ENCODE measurements at places on chromosomes 16 and 17. TPM values are rescaled to one million over a fixed set of nuclear protein-coding genes. Genes with fewer than 3 reads are reported as not detected.

- H3K36me3 ChIP-seq = no peaks in the 10 kb centered on the region
- H3K4me1 ChIP-seq = peaks cover 1% of the 10 kb centered on the region
- H3K27me3 ChIP-seq = no peaks in the 10 kb centered on the region
- DNase-seq = no peak
- no peak overlapping the region for H3K27ac ChIP-seq
Measured at GRCh38 chr17:21075739-21076085, 32.9 kb upstream of the USP22 start.

DNA sequence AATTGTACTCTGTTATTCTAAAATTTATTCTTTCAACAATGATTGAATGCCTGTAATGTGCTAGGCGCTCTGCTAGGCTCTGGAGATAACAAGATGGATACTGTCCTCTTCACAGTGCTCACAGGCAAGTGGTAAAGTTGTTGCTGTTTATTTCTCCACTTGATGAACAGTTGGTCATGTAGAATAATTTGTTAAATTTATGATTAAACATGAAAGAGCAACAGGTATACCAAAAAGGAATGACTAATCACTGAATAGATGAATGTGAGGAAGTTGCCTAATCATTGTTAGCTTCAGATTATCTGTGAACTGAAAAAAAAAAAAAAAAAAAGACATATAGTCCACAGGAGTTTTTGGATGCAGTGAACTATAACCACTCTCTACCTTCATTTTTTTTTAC, 62.3 kb downstream of the NFATC3 start:
- no peak overlapping the region for H3K27ac ChIP-seq
- H3K4me3 ChIP-seq = no peak overlapping the region
- no peaks in the 10 kb centered on the region for H3K36me3 ChIP-seq

DNA sequence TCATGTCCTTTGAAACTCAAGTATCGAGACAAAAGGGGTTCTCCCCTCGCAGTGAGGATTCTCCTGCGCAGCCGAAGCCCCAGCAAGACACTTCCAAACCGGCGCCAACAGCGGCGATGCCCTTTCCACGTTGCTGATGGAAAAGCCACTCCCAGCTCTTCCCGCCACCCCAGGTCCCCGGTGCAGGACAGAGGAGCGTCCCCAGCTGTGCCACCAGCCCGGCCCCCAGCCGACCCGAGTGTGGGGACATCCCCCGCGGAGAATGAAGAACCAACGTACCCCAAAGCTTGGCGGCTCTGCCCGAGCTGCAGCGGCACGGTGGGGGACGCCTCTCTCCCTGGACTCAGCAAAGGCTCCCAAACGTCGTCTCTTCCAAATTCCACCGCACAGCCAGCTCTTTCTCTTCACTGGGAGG, 573 bp downstream of the CHST6 start:
- no peak for DNase-seq
- H3K36me3 ChIP-seq = no peaks in the 10 kb centered on the region
- H3K27me3 ChIP-seq = no peaks in the 10 kb centered on the region
- H3K27ac ChIP-seq = no peak overlapping the region

GRCh38 chr17:347309-347899, 5.2 kb downstream of the RPH3AL start:
- no peaks in the 10 kb centered on the region for H3K36me3 ChIP-seq
- H3K4me1 ChIP-seq = peaks cover 30% of the 10 kb centered on the region
- H3K27me3 ChIP-seq = no peaks in the 10 kb centered on the region
- DNase-seq = no peak
- H3K4me3 ChIP-seq = no peak overlapping the region
- H3K27ac ChIP-seq = no peak overlapping the region

DNA sequence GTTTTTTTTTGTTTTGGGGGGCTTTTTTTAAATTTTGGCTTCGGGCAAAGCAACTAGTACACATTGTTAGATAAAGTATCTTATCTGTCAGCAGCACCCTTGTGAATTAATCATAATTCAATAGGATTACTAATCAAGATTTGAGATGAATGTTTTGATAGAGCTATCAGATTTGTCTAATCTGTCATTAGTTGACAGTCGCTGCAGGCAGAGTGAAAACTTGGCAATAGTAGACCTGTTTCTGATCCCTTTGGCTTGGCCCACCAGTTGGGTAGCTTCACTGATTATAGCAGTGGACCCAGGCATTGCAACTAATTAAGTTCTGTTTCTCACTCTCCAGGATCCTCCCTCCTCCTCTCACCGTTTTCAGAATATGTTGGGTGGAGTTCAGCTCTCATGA, 258.6 kb downstream of the IRX3 start:
- no peaks in the 10 kb centered on the region for H3K36me3 ChIP-seq
- no peaks in the 10 kb centered on the region for H3K27me3 ChIP-seq
- no peak for DNase-seq
- no peaks in the 10 kb centered on the region for H3K4me1 ChIP-seq
- no peak overlapping the region for H3K4me3 ChIP-seq
- no peak overlapping the region for H3K27ac ChIP-seq

GRCh38 chr17:27733773-27734172, 66.6 kb downstream of the NOS2 start:
- H3K27ac ChIP-seq = no peak overlapping the region
- H3K4me3 ChIP-seq = no peak overlapping the region
- no peak for DNase-seq

DNA sequence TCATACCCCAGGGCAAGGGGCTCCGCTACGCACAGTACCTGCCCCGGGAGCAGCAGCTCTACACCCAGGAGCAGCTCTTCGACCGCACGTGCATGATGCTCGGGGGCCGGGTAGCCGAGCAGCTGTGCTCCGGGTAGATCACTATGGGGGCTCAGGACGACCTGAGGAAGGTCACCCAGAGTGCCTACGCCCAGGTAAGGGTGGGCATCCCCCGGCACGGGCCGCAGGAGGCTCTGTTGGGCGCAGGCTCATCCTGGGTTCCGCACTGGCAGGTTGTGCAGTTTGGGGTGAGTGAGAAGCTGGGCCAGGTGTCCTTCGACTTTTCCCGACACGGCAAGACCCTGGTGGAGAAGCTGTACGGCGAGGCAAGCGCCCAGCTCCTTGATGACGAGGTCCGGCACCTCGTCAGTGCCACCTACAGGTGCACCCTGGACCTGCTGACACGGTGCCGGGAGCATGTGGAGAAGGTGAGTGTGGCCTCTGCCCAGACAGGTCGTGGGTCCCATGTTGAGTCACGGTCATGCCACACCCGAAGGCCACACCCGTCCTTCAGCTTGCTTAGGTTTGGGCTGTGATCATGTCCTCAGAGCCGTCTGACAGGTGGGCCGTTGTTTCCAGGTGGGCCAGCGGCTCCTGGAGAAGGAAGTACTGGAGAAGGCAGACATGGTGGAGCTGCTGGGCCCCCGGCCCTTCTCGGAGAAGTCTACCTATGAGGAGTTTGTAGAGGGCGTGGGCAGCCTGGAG, 19.3 kb downstream of the DBNDD1 start:
- no peaks in the 10 kb centered on the region for H3K27me3 ChIP-seq
- no peaks in the 10 kb centered on the region for H3K36me3 ChIP-seq

DNA sequence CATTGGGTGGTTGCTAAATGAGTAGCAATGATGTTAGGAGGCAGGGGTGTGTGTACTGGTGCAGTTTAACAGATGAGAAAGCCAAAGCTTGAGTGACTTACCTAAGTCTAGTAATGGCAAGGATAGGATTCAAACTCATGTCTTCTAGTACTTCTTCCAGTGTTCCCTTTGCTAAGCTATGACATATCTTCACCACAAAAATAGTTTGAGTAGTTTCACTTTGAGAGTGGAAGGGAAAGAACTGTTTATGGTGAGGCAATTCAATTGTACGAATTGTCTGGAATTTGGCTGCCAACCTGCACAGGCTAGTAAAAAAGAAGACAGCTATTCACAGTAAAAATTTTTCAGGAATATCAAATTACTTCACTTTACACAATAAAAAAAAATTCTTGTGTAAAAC, 138.0 kb downstream of the NLK start:
- no peaks in the 10 kb centered on the region for H3K36me3 ChIP-seq
- H3K27me3 ChIP-seq = no peaks in the 10 kb centered on the region
- no peaks in the 10 kb centered on the region for H3K4me1 ChIP-seq
- DNase-seq = no peak

DNA sequence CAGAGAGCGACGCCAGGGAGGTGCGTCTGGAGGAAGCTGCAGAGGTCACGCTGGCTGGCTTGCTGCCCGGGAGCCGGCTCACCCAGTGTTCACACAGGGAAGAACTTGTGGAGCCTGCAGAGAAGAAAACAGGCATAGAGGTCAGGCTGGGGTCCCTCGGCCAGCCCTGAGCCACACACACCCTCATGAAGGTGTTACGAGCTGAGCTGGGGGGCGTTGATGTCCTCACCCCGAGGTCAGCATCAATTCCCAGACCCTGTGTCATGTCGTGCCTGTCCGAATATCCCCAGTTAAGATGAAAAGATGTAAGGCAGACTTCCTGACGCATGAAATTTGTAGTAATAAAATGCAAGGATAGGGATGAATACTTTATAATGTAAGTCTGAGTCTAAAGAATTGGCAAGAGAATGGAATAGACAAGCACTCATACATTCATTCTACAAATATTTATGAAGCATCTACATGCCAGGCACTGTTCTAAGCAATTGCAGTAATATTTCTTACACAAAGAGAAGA, 77.1 kb downstream of the USP31 start:
- no peaks in the 10 kb centered on the region for H3K36me3 ChIP-seq
- H3K4me1 ChIP-seq = peaks cover 5% of the 10 kb centered on the region
- no peak overlapping the region for H3K4me3 ChIP-seq
- no peak overlapping the region for H3K27ac ChIP-seq

- peak overlapping the region; percentile 91 for H3K4me3 ChIP-seq
- peaks cover 6% of the 10 kb centered on the region for H3K4me1 ChIP-seq
- no peak for DNase-seq
- no peaks in the 10 kb centered on the region for H3K27me3 ChIP-seq
Measured at GRCh38 chr17:75262112-75262606, 480 bp downstream of the MRPS7 start.

GRCh38 chr17:21298056-21298982, 13.8 kb downstream of the MAP2K3 start:
- no peaks in the 10 kb centered on the region for H3K27me3 ChIP-seq
- H3K4me1 ChIP-seq = no peaks in the 10 kb centered on the region
- peak; percentile 21 for DNase-seq
- H3K36me3 ChIP-seq = no peaks in the 10 kb centered on the region

DNA sequence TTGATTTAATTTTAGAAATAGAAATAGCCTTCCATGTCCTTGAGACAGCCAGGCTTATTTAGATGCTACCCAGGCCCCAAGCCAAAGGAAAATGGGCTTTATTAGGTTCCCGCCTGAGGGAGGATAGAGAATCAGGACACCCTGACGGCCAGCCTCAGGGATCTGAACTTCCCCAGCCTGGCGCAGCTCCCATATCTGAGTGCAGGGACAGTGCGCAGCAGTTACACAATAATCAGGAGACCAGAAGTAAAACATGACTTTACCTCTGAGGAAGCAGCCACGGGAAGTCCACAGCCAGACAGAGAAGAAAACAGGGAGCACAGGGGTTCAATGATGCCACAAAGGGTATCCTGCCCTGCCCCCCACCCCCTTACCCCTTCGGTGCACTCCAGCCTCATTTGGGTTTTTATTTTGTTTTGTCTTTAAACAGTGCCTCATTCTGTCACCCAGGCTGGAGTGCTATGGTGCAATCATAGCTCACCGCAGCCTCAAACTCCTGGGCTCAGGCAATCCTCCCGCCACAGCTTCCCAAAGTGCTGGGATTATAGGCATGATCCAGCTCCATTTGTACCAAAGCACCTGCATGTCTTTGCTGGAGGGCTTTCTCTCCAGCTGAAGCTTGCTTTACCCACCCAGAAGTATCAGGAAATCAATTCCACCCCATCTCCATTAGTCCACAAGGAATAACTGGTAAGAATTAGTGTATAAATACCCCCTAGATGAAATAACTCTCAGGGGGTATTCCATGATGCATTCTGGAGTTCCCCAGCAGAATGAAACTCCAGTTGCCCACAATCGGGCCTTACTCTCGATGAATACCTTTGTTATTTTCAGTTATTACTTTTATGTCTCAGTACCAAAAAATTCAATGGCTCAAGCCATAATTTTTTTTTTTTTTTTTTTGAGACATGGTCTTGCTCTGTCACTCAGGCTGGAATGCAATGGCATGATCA, 21.9 kb downstream of the ORC6 start:
- no peak overlapping the region for H3K27ac ChIP-seq
- no peak for DNase-seq
- H3K36me3 ChIP-seq = no peaks in the 10 kb centered on the region

DNA sequence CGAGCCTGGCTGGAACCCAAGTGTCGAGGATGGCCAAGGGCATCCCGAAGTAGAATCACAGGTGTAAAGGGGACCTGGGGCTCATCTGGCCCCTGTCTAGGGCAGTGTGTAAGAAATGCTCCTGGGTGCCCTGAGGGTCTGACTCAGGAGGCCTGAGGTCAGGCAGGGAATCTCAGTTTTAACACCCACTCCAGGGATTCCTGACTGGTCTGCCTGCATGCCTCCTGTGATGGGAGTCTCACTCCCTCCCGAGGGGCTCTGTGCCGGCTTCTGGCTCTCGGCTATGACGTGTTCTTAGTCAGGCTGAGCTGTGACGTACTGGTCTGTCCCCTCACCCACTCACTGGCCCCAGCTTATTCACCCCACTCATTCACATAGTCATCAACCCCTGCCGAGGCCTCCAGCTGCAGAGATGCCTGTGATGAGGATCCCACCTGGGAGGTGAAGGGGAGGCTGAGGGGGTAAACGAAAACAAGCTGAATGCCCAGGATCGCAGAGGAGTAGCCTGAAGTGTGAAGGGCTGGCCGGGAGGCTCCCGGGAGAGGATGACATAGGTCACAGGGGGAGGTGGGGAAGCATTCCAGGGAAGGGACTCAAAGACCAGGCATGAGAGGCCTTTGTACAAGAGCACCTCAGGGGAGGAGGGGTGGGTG, 23.8 kb downstream of the FAM83G start:
- no peak overlapping the region for H3K27ac ChIP-seq
- no peaks in the 10 kb centered on the region for H3K27me3 ChIP-seq
- no peak for DNase-seq
- H3K4me1 ChIP-seq = no peaks in the 10 kb centered on the region

DNA sequence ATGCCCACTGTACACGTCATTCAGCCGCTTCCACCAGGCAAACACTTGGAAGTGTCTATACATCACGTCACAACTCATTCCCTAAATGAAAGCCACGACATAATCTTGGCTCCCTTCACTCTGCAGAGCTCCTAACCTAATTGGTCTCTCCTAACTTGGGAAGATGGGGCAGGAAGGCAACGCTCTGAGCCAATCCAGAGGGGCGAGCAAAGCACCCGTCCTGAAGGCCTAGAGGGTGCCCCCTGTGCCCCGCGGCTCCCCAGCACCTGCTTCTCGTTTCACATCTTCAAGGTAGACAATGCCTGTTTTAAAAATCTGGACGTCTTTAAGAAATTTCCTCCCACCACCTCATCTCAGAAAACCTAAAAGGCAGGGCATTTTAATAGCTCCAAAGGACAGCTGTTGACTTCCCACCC, 1.0 kb downstream of the CSNK2A2 start:
- no peak for DNase-seq
- H3K4me3 ChIP-seq = peak overlapping the region; percentile 85
- no peaks in the 10 kb centered on the region for H3K36me3 ChIP-seq
- H3K4me1 ChIP-seq = peaks cover 5% of the 10 kb centered on the region
- H3K27ac ChIP-seq = no peak overlapping the region

GRCh38 chr16:74249846-74250245, 46.8 kb upstream of the PSMD7 start:
- DNase-seq = no peak
- no peaks in the 10 kb centered on the region for H3K4me1 ChIP-seq
- no peaks in the 10 kb centered on the region for H3K36me3 ChIP-seq

The KIF2B gene
- not detected for total RNA-seq

The CD300E gene
- total RNA-seq = 0.32 TPM

The KATNB1 gene
- 7.7 TPM for total RNA-seq

The MILR1 gene
- total RNA-seq = 2.6 TPM

The KRTAP2-1 gene
- not detected for total RNA-seq

The SCN4A gene
- 0.34 TPM for total RNA-seq

The MGAT5B gene
- 0.23 TPM for total RNA-seq

The ODAD4 gene
- total RNA-seq = 1.9 TPM
